ENCODE measurements at places on chromosomes 16 and 17.
A peak's percentile ranks its signal among the peaks of the same experiment; 100 is the strongest.

- H3K27me3 ChIP-seq: no peaks in the 10 kb centered on the region
- no peak for DNase-seq
- peaks cover 8% of the 10 kb centered on the region for H3K36me3 ChIP-seq
- no peak overlapping the region for H3K4me3 ChIP-seq
Measured at GRCh38 chr16:88726981-88727380, 20.7 kb downstream of the CTU2 start.

GRCh38 chr17:68431661-68432071, 25.6 kb downstream of the WIPI1 start:
- no peaks in the 10 kb centered on the region for H3K27me3 ChIP-seq
- no peaks in the 10 kb centered on the region for H3K36me3 ChIP-seq
- peak; percentile 63 for DNase-seq
- H3K4me3 ChIP-seq: no peak overlapping the region

- H3K36me3 ChIP-seq: peaks cover 2% of the 10 kb centered on the region
- no peaks in the 10 kb centered on the region for H3K4me1 ChIP-seq
- H3K4me3 ChIP-seq: no peak overlapping the region
- DNase-seq: no peak
- H3K27me3 ChIP-seq: no peaks in the 10 kb centered on the region
Measured at GRCh38 chr17:16465861-16466338, 26.1 kb downstream of the LRRC75A start.

- H3K27ac ChIP-seq: peak overlapping the region; percentile 99
- H3K27me3 ChIP-seq: no peaks in the 10 kb centered on the region
- peak overlapping the region; percentile 96 for H3K4me3 ChIP-seq
Measured at GRCh38 chr17:35373984-35374765, 754 bp upstream of the SLFN11 start.

DNA sequence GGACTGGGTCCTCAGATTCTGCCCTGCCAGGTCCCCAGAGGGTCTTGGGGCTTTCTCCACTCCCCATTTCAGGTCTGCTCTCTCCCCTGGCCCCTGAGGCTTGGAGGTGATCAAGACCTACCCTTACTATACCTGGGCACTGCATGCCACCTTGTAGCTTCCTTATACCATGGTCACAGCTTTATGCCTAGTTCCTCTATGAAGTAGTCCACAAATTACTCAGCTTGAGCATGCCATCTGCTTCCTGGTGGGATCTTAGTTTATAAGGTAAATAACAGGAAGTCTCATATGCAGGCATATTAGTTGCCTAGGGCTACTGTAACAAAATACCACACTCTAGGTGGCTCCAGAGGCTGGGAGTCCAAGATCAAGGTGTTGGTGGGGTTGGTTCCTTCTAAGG, 11.0 kb upstream of the PMFBP1 start:
- no peaks in the 10 kb centered on the region for H3K4me1 ChIP-seq
- H3K4me3 ChIP-seq: no peak overlapping the region
- H3K27ac ChIP-seq: no peak overlapping the region
